ENCODE measurements at places on chromosomes 4 and X.

DNA sequence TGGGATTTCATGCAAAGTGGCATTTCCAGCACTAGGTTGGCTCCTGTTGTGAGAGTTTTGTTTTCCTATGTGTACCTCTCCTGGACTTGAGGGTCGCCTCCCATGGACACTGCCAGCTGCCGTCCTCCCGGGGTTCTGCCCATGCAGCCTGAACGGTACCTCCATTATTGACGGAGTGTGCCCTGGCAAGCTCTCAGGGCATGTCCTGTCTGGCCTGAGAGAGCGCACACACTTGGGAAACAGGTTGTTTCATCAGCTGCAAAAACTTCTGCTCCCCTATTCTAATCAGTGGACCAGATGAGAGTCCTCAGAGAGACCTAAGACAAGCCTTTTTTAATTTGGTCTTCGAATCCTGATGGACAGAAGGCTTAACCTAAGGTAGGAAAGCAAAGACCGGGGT, 56.6 kb upstream of the HOPX start:
- no peak for DNase-seq

DNA sequence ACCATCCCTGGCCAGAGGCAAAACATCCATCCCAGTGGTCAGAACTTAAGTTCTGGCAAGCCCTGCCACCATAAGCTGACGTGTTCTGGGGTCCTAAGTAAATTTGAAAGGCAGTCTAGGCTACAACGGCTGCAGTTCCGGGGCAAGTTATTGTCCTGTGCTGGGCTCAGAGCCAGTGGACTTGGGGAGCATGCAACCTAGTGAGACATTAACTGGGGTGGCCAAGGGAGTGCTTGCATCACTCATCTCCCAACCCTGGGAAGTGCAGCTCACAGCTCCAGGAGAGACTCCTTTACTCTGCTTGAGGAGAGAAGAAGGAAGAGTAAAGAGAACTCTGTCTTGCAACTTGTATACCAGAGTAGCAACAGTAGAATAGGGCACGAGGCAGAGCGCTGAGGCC, 425.4 kb upstream of the PITX2 start:
- no peak for DNase-seq

DNA sequence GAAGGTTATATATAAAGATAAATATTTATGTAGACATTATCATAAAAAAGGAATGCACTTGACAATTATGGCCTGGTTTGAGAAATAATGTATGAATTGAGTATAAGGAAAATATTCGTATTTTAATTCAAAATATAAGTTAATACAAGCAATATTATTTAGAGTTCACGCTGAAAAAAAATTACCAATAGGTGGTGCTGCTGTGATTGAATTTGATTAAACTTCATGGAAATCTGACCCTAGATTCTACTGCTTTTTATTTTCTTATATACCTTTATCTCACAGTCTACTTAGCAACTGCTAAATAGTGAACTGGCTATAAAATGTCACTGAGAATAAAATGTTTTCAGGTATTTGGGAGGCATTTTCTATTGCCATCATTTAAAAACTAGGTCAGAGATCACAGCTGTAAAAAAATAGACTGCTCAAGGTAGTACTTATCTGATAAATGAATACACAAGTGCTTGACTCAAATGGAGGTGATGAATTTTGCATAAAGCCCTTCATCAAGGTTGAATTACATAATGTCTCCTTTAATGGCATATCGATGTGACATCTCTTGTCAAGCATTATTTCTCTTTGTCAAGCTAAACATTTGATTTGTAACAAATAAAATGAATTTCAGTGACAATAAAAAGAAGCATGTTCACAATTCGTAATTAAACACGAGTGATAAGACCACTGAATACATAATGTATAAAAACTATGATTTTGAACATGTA, 1638.8 kb upstream of the PCDH7 start:
- DNase-seq: no peak

GRCh38 chrX:70301716-70302115, 11.8 kb downstream of the KIF4A start:
- DNase-seq: no peak

GRCh38 chr4:126404549-126404948, 1089.8 kb downstream of the FAT4 start:
- DNase-seq: no peak

DNA sequence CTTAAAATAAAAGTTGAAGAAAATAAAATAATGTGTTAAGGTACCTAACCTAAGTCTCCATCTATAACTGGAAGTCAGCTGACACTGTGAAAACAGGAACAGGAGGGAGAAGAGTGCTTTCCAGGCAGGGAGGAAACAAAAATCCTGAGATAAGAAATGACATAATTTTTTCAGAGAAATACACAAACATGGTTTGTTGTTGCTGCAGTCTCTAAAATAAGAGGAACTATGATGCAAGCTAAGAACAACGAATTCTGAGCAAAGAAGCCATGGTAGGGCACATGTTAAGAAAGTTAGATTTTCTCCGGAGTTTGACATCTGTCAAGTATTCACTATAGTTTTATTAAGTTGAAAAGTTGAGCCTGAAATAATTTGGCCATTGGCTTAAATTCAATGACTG, 26.9 kb downstream of the PAPSS1 start:
- no peak for DNase-seq

DNA sequence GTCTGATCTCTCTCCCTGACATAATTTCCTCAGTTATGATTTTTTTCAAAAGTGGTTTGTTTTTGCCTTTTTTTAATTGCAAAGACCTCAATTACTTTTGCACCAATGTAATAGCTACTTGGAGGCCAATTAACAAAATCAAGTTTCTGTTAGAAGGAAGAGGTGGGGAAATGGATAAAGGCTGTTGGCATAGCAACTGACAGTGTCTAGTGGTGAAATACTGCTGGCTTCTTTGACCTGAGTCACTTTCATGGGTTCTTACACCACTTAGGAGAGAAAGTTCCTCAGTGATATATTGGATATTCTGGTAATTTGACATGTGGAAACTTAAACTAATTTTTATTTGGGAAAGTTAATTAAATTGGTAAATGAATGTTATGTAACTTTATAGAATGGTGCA, 26.5 kb upstream of the ATP8A1 start:
- no peak for DNase-seq
